ENCODE measurements at places on chromosomes 1 and 21.

GRCh38 chr1:94156096-94156625 is 35.2 kb upstream of the ABCA4 start:
- no peak overlapping the region for H3K4me3 ChIP-seq
- no peak for DNase-seq
- H3K27me3 ChIP-seq, result peaks cover 10% of the 10 kb centered on the region
- H3K27ac ChIP-seq, result no peak overlapping the region
- H3K36me3 ChIP-seq, result no peaks in the 10 kb centered on the region

- no peak for DNase-seq
- H3K36me3 ChIP-seq, result peaks cover 9% of the 10 kb centered on the region
- no peak overlapping the region for H3K4me3 ChIP-seq
- H3K27me3 ChIP-seq, result peaks cover 81% of the 10 kb centered on the region
- no peak overlapping the region for H3K27ac ChIP-seq
Measured at GRCh38 chr1:25644962-25645361, 28.4 kb downstream of the MAN1C1 start.

- peaks cover 32% of the 10 kb centered on the region for H3K36me3 ChIP-seq
- DNase-seq, result no peak
- H3K27me3 ChIP-seq, result no peaks in the 10 kb centered on the region
- H3K4me1 ChIP-seq, result no peaks in the 10 kb centered on the region
- H3K4me3 ChIP-seq, result no peak overlapping the region
Measured at GRCh38 chr1:180734366-180734765, 102.5 kb downstream of the XPR1 start.

DNA sequence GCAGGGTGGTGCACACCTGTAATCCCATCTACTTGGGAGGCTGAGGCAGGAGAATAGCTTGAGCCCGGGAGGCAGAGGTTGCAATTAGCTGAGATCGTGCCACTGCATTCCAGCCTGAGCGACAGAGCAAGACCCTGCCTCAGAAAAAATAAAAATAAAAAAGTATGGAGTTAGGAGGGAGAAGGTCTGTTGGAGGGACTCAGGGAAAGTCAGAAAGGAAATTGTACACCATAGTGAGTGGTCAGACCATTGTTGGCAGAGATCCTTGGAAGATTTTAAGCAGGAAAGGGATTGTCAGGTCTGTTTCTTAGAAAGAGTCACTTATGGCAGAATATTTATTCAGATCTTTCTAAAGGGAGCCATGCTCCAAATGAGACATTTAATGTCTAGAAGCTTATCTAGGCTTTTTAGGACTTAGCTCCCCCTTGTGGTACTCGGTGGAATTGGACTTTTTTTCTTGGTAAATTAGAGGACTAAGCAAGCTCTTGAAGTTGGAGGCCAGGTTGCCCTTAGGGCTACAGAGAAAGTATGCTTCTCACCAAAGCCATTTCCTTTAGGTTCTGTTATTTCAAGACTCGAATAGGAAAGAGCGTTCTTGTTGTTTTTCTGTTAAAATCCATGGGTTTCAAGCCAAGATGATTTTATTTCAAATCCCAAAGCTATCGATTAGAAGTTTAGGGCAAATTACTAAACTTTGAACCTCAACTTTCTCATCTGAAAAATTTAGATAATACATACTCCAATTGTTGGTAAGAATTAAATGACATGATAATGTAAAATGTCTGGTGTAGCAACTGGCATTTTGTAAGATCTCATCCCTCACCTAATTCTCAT is 16.5 kb downstream of the MIA3 start:
- no peak overlapping the region for H3K4me3 ChIP-seq
- H3K27ac ChIP-seq, result no peak overlapping the region
- H3K36me3 ChIP-seq, result peaks cover 58% of the 10 kb centered on the region
- peaks cover 10% of the 10 kb centered on the region for H3K4me1 ChIP-seq

GRCh38 chr1:53542551-53542950 is 83.4 kb downstream of the DMRTB1 start:
- H3K27me3 ChIP-seq, result no peaks in the 10 kb centered on the region
- no peaks in the 10 kb centered on the region for H3K36me3 ChIP-seq
- H3K27ac ChIP-seq, result no peak overlapping the region
- DNase-seq, result no peak
- no peak overlapping the region for H3K4me3 ChIP-seq

DNA sequence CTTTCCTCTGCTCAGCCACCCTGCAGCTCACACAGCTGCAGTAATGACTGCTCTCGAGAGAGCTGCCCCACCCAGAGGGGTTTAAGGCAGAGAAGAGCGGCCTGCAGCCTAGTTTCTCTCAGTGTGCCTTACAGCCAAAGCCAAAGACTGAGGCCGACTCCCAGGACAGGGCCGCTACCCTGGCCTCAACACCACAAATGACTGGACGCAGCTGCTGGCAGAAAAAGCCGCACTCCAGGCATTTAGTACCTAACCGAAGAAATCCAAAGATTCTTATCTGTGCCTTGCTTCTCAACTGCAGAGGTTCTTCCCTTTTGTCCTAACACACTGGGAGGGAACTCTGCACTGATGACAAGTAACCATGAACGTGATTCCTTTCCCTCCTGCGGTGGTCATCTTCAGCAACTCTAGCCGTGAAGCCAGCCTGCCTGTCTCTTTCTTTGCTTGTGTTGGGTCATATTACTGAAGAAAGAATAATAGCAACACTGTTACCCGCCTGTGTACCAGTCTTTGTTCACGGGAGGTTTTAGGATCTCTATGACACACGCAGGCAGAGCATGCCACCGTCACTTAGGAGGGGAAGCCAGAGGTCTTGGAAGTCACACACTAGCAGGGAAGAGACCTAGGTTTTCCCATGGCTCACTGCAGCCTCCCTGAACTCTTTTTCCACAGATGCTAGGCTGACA is 202.7 kb downstream of the RHOU start:
- no peak for DNase-seq
- H3K4me3 ChIP-seq, result no peak overlapping the region
- no peaks in the 10 kb centered on the region for H3K36me3 ChIP-seq
- H3K4me1 ChIP-seq, result peaks cover 5% of the 10 kb centered on the region
- H3K27ac ChIP-seq, result no peak overlapping the region

DNA sequence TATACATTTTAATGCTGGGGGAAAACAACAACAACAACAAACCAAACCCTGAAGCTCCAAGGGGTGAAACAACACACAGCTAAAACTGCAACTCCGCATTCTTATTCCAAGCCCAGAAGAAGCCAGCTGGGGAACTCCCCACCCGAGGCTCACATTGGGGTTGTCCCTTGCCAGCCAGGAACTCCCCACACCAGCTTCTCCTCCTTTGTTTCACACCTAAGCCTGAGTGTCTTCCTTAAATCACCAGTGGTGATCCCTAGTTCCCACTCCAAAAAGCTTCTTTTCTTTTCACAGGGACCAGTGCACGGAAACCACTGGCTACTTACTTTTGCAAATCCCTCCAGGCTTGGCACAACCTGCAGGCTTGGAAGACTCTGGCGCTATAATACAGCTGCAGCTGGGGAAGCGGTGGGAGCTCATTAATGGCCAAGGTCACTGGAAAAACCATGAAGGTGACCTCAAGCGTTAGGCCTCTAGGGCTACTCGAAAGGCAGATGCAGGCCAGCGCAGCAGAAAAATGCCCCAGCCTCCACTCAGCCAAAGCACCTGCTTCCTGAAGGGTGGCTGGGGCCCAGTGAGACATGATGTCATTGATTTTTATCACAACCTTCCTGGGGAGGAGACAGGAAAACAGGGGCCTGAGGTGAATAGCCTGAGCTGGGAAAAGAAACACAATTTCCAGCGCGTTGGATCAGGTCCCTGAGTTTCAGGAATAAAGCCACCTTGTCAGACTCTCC is 40.1 kb downstream of the TLR5 start:
- H3K27ac ChIP-seq, result no peak overlapping the region
- no peak for DNase-seq
- no peaks in the 10 kb centered on the region for H3K4me1 ChIP-seq
- H3K36me3 ChIP-seq, result no peaks in the 10 kb centered on the region
- no peak overlapping the region for H3K4me3 ChIP-seq

GRCh38 chr1:43048601-43049011 is 89.9 kb upstream of the SLC2A1 start:
- H3K4me1 ChIP-seq, result peaks cover 2% of the 10 kb centered on the region
- no peaks in the 10 kb centered on the region for H3K36me3 ChIP-seq
- no peak for DNase-seq
- no peak overlapping the region for H3K4me3 ChIP-seq
- H3K27ac ChIP-seq, result no peak overlapping the region
- peaks cover 8% of the 10 kb centered on the region for H3K27me3 ChIP-seq

DNA sequence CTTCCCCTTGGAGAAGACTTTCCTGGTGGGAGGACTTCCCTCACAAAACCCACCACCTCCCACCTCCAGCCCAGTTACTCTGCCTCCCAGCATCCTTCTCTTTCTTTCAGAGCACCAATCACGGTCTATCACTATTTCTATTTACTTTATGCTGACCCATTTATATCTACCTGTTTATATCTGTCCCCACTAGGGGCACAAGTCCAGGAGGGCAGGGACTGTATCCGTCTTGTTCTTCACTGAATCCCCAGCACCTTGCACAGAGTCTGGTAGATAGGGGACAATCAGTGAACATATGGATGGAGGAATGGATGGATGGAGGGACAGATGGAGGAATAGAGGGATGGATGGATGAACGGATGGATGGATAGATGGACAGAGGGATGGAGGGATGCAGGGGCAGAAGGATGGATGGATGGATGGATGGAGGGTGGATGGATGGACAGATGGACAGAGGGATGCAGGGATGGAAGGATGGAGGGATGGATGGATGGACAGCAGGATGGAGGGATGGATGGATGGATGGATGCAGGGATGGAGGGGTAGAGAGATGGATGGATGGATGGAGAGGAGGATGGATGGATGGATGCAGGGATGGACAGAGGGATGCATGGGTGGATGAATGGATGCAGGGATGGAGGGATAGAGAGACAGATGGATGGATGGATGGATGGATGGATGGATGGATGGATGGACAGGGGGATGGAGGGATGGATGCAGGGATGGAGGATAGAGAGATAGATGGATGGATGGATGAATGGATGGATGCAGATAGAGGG is 5.5 kb downstream of the C1QB start:
- H3K4me1 ChIP-seq, result no peaks in the 10 kb centered on the region
- H3K36me3 ChIP-seq, result no peaks in the 10 kb centered on the region
- H3K27ac ChIP-seq, result no peak overlapping the region
- no peak for DNase-seq

GRCh38 chr1:185479796-185480195 is 162.8 kb upstream of the IVNS1ABP start:
- DNase-seq, result no peak
- no peak overlapping the region for H3K27ac ChIP-seq
- H3K27me3 ChIP-seq, result no peaks in the 10 kb centered on the region
- no peaks in the 10 kb centered on the region for H3K36me3 ChIP-seq
- no peak overlapping the region for H3K4me3 ChIP-seq

- no peaks in the 10 kb centered on the region for H3K36me3 ChIP-seq
- H3K27me3 ChIP-seq, result no peaks in the 10 kb centered on the region
- DNase-seq, result peak; percentile 37
- no peak overlapping the region for H3K4me3 ChIP-seq
Measured at GRCh38 chr1:99707535-99708142, 58.8 kb downstream of the FRRS1 start.

DNA sequence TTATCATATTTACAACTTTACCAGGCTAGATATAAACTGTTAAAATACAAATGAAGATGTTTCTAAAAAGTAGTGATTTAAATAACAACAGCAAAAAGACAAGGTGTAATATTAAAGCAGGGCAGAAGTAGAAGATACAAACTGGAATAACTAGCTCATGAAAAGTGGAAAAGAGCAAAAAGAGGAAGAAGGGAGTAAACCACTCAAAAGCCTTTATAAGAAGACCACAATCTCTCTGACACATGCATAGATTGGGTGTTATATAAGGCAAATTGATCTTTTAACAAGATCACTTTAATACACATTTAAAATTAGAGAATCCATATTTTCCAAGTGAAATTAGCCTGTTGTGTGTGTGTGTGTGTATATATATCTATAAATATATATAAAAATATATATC is 5.0 kb downstream of the DENND1B start:
- H3K36me3 ChIP-seq, result peaks cover 52% of the 10 kb centered on the region
- H3K4me3 ChIP-seq, result no peak overlapping the region
- no peak for DNase-seq
- H3K4me1 ChIP-seq, result peaks cover 72% of the 10 kb centered on the region
- H3K27ac ChIP-seq, result no peak overlapping the region

- H3K27me3 ChIP-seq, result no peaks in the 10 kb centered on the region
- H3K36me3 ChIP-seq, result no peaks in the 10 kb centered on the region
- no peak overlapping the region for H3K4me3 ChIP-seq
- H3K27ac ChIP-seq, result no peak overlapping the region
- DNase-seq, result no peak
- no peaks in the 10 kb centered on the region for H3K4me1 ChIP-seq
Measured at GRCh38 chr1:109152196-109152595, 38.3 kb downstream of the ELAPOR1 start.

DNA sequence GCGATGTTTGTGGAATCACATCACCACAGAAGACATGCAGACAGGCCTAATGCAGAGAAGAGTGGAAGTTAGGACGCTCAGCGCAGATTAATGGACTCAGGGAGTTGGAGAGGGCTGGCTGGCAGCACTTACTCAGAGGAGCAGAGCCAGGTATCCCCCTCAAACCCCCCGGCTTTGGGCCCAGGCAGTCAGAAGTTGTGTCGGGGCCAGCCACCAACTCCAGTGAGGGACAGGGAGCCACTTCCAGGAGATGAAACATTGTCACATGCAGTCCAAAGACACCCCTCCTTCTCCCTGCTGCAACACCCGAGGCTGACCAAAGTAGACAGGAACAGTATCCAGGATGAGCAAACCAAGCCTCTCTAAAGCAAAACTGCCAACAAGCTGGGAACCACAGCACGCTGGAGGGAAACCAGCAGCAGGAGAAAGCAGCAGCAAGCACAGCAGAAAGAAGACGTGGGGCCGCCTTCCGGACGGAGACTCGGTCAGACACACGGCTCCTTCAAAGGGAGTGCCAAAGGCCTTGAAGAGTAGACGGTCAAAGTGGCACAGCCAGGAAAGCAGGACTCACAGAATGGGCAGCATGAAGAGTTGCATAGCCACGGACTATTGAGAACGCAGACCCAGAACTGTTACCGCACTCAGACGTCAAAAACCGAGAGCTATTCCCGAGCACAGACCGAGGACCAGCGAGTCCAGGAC is 149.3 kb downstream of the PCBP3 start:
- H3K4me3 ChIP-seq, result no peak overlapping the region
- no peaks in the 10 kb centered on the region for H3K36me3 ChIP-seq
- DNase-seq, result no peak
- no peaks in the 10 kb centered on the region for H3K4me1 ChIP-seq
- H3K27ac ChIP-seq, result no peak overlapping the region
